ENCODE measurements at places on chromosomes 1 and 21. TPM values are rescaled to one million over a fixed set of nuclear protein-coding genes. Genes with fewer than 3 reads are reported as not detected.

The CLDN19 gene
- not detected for total RNA-seq

The DENND2C gene
- total RNA-seq: 0.32 TPM

DNA sequence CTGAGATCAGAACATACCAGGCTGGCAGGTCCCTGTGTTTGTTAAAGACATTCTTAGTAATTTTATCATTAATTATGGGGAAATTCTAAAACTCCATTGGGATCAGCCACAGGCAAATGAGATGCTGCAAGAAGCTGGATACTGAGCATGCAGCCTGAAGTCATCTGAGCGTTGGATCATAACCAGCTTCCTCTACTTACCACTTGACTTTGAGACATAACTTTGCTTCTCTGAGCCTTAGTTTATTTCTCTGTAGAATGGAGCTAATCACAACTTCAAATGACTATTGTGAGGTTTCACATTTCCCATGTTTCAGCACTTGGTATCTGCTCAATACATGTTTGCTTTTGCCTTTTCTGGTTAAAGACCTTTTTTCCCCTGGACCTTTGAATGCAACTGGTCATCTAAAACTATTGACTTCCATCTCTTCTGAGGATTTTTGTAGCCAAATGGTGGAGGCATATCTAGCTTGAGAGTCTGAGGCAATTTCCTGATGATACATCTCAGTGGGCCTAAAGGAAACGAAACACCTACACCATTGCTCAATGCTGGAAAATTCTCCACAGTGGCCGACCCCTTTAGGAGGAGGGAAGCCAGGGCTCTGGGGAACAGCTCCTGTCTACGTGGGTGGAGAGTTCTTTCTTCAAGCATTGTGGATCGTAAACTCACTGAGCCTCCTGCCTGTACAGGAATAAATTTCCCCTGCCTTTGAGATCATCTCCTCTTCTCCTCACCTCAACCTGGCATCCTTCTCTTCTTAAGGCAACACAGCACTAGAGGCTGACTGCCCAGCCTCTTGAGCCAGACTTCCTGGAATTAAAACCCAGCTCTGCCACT lies 109.1 kb upstream of the HOOK1 start:
- no peak for DNase-seq

The FAM177B gene
- total RNA-seq: 3.5 TPM

The DIO1 gene
- not detected for total RNA-seq

The PTPN7 gene
- total RNA-seq: 29.4 TPM

All from activated B cell treated with CpG ODN at 0.5 μM for 24 hours (primary cell).